Umbilical cord (tissue), 2 donors: ENCODE measurements at places on chromosomes 7 and 10.

GRCh38 chr7:66919704-66920103, 1.3 kb upstream of the TMEM248 start:
- no peak for DNase-seq

DNA sequence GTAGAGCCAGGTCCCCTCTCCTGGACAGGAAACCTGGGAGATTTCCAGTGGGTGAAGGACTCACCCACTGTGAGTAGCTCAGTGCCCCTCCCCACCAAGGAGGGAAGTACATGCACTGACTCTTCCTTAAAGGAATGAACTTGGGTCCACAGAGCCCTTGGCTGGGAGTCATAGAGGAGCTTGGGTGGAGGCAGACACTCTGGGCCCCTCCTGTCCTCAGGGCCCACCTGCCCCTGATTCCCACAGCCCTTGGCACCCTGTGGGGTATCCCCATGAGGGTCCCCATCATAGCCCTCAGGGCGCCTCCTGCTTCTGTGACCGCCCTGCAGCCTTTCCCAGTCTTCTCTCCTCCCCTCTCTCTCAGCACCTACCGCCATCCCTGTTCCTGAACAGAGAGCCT, 3.7 kb downstream of the EN2 start:
- no peak for DNase-seq

DNA sequence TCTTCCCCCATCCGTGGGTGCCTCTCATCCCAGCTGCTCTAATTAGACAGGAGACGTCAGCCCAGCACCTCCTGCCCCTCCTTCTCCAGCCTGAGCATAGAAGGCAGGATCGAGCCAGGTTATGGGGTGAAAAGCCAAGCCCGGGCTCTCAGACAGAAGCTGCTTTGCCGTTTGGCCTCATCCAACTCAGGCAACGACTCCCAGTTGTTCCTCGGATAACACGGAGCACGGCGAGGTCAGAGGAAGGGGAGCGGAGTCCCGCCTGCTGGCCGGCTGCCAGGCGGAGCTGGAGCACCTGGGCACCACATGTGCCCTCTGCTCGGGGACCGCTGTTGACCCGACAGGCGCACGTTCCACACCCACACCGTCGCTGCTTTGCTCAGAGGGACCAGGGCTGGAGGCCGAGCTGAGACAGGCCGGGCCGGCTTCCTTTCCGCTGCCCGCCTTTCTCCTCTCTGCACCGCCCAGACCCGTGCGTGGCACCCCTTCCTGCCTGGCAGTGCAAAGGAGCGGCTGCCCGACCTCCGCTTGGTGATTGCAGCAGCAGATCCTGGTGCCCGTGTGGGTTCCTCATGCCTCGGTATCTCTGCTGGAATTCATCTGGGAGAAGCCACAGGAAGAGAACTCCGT, 21.6 kb upstream of the UNCX start:
- DNase-seq: no peak

GRCh38 chr7:133409421-133409820, 156.5 kb downstream of the EXOC4 start:
- DNase-seq: no peak
